Posterior vena cava (tissue), 2 donors: ENCODE measurements at places on chromosomes 6 and 20.
A peak's percentile ranks its signal among the peaks of the same experiment; 100 is the strongest.

GRCh38 chr6:66179361-66179760 lies 472.3 kb upstream of the EYS start:
- no peak for DNase-seq

DNA sequence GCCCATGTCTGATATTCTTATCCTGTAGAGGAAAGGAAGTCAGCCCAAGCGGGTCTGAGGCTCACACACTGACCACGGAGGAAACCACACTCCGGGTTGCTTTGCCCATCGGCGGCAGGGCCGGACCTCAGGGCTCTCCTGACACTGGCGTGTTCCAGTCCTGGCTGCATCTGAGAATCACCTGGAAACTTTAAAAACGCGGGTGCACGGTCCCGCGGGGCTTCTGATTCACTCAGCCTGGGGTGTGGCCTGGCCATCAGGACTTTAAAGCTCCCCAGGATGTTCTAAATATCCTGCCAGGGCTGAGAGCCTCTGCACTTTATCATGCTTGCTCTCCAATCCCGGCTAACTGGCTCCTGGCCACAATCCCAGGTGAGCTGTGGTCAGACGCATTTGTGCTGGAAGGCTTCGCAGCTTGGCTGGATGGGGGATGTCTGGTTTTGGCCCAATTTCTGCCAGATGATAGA lies 47.7 kb upstream of the DACT2 start:
- peak; percentile 69 for DNase-seq

GRCh38 chr6:14728396-14729024 lies 517.4 kb upstream of the JARID2 start:
- DNase-seq: peak; percentile 87

DNA sequence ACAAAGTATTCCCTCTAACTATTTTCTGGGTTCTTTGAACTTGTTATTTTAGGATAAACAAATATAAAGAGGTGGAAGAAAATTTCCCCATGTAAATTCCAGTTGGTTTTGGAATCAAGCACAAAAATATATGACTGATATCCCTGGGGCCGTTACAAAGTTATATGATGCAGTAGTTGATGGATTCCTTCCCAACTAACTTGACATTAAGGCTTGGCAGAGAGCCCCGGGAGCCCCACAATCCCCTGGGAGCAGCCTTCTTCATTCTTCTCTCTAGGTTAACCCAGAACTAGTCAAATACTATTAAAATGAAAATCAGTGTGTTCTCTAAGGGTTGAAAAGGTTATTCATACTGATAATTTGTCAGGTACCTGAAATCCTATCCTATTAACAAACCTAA lies 508.9 kb upstream of the SOX4 start:
- no peak for DNase-seq

GRCh38 chr20:31707994-31708735 lies 14.5 kb downstream of the BCL2L1 start:
- peak; percentile 84 for DNase-seq

DNA sequence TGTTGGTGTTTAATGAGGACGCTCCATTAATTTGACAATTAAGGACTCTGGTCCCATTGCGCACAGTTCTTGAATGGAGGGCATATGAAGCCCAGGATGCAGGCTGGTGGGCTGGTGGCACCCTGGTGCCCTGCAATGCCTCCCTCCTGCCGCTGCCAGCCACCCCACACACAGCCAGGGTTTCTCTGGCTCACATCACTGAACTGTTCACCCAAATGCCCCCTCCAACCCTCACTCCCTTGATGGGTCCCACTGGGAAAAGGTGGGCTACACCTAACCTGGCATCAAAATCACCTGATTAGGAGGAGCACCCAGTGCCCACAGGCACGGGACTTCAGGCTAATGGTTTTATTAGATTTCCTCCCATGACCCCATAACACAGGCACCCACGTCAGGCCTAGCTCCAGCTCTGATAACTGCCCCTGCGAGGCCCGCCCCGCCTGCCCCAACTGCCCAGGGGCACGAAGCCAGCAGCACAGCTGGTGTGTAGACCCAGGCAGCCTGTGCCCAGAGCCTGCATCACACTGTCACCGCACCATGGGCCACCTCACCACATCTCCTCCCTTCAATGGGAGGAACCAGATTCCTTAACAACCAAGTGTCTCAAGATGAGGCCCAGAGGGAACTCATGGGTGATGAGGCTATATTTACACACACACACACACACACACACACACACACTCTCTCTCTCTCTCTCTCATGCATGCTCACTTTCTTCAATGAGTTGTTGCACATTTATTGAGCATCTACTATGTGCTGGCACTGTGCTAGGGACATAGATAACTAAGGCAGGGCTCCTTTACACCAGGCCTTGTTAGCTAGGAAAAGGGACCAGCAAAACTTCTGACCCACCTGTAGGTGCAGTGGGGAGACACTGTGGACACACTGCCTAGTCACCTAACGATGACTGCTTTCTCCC lies 107.3 kb downstream of the NOL4L start:
- DNase-seq: peak; percentile 74

DNA sequence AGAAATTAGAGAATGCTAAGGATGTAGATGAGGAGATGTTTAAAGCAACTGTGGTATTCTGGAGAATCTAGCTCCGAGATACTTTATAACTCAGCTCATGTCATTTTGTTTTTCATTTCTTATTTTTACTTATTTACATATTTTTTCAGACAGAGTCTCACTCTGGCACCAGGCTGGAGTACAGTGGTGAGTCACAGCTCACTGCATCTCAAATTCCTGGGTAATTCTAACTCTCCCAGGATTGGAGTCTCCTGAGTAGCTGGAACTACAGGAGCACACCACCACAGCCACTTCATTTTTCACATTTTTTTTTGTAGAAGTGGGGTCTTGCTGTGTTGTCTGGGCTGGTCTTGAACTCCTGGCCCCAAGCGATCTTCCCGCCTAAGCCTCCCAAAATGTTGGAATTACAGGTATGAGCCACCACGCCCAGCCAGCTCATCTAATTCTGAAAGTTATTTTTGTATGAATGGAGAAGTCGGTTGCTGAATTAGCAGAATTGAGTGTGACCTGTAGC lies 94.3 kb upstream of the FAM8A1 start:
- no peak for DNase-seq

DNA sequence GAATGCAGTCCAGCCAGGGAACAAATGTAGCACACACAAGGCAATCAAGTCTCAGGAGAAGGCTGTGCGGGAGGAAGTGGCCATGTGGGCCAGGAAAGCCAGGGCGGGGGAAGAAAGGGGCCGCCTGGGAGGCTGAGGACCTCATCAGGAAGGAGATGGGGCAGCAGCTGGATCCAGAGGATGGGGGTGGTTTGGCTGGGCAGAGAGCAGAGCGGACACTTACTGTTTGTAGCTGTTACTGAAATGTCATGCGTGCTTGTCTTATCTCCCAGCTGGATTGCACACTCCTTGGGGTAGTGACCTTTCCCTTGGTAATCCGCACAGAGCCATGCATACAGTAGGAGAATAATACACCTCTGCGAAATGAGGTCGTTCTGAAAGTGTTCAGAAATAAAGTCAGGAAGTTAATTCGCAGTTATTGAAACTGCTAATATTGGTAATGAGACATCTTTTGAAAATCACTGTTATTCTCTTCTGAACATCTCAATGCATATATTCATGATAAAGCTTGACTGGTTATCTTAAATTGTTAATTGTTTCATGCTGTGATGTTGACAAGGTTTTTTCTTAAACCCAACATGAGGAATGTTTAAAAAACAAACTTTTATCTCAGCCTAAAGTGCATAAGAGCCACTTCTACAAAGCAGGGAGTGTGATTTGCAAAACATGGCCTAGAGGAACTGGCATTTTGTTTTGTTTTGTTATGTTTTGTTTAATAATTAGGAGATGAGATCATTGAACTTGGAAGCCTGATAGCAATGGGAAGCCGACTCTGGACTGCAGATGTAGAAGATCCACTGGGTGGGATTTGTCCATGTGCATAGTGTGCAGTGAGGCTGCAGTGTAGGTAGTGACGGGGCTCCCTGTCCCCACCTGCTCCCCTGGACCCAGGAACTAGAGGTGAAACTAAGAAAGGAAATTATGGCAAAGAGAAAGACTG lies 18.0 kb upstream of the MAP3K4 start:
- DNase-seq: peak; percentile 82

DNA sequence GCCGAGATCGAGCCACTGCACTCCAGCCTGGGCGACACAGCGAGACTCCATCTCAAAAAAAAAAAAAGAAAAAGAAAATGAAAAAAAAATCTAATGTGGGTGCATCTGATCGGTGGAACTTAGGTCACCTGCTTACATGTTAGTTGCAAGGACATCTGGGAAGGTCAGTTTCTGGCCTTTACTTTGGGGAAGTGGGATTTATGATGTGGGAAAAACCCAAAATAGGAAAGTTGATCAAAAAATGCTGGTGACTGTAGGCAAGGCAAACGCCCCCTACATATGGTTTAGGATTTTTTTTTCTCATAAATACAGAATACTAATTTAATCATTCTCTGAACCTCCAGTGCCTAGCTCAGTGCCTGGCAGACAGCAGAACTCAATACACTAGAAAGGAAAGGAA lies 69.2 kb upstream of the PIM1 start:
- no peak for DNase-seq

DNA sequence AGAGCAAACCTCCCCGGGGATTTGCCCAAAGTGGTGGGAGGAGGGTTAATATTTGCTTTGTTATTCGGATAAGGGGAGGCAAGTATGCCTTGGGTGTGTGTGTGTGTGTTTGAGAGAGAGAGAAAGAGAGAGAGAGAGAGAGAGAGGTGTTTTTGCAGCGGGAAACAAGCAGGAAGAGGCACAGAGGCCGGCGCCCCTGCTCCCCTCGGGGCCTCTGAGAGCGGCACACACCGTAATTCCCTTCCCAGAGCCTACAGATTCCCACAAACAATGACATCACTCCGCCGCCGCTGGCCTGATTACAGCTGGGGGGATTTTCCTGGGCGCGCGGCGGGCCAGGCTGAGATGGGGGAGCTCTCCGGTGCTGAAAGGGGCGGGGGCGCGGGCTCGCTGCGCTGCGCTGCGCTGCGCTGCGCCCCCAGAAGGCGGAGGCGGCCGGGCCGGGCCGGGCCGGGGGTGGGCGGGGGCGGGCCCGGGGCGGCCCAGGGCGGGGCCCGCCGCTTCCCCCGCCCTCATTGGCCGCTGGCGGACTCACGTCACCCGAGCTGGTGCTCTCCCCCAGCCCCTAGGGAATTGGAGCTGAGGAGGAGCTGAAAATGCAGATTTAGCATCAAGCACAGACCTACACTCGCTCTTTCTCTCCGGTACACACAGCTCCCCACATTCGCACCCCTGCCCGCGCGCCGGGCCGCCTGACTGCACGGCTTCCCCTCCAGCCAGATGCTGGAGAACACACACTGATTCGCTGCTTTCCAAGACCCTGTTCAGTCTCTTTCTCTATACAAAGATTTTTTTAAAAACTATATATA lies at the start of gene PCSK2:
PCSK2 (plus strand) TSS at position 631 of the 809 bp plus-strand sequence. CDS start 266 bp downstream, outside the sequence.
- peak; percentile 78 for DNase-seq

DNA sequence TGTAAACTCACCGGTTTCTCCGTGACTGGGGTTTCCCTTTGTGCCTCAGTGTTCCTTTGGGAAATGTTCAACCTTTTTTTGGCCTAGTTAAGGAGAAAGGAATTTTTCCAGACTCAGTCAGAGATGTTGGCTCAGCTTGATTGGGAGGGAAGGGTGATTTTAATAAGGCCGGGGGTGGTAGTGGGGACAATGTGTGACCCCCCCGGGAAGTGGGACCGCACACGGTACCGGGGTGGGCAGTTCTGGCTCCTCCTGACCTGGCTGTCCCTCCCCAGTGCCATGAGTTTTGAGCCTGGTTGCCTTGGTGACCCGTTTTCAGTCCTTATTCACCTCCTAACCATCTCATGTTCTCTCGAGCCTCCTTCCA lies 132.7 kb downstream of the SNX5 start:
- no peak for DNase-seq

DNA sequence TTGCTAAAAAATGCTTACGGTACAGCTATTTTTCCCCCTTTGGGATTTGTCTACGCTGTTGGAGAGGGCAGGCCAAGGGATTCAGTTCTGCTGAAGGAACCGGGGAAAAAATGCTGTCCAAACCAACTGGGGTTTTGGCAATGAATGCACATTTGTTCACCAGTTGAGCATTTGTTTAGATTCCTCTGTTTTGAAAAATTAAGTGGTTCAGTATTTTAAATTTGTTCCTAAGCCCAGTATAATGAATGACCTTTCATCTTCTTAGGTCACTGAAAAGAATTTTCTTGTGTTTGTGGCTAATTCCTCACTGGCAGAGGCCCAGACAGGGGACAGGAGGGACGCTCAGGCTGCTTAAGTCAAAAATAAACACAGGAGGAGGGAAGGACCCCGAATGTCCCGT lies 10.8 kb upstream of the EYA2 start:
- no peak for DNase-seq

GRCh38 chr6:27178407-27178730 lies 69.1 kb upstream of the PRSS16 start:
- DNase-seq: peak; percentile 79

DNA sequence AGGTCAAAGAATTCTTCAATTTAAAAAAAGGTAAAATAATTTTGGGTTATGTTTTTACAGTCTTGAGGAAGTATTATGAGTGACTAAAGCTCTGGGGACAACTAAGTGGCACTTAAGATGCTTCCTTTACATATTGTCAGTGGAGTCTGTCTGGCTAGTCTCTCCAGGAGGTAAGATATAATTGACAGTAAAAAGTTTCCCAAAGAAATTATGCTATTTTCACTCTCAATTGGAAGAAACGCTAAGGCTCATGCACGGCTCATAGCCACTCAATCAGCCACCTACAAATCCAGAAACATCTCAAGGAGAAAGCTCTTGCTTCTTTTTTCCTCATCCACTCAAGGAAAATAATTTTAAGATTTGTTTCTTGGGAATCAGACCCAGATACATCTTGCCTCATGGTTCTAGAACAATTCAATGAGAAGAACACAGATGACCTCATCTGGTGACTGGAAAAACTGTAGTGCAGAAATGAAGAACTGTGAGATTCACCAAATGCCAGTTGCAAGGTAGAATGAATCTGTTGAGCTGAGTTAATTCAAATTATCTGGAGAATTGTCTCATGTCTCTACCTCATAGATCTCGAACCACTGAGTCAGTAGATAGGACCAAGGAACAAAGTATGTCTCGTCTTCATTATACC lies 252.9 kb downstream of the TPBG start:
- no peak for DNase-seq

GRCh38 chr6:167647737-167648470 lies 178.8 kb upstream of the AFDN start:
- peak; percentile 50 for DNase-seq

- DNase-seq: no peak
Measured at GRCh38 chr6:168320634-168321033, 1.1 kb upstream of the DACT2 start.

DNA sequence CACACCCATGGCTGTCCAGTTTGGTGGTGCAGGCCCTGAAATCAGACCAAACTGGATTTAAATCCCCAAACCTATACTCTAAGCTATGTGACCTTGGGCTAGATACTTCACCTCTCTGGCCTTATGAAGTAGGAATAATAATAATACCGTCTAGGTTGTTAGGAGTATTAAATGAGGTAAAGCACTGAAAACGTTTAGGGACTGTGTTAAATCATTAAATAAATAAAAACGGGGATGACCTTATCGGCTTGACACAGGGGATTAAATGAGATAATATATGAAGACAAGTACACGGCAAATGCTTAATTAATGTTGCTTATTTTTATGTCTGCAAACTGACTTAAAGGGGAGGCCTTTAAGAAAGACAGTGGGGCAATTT lies 672 bp upstream of the STK4 start:
- no peak for DNase-seq
